ENCODE measurements at places on chromosomes 7 and 10. TPM values are rescaled to one million over a fixed set of nuclear protein-coding genes. Genes with fewer than 3 reads are reported as not detected.

DNA sequence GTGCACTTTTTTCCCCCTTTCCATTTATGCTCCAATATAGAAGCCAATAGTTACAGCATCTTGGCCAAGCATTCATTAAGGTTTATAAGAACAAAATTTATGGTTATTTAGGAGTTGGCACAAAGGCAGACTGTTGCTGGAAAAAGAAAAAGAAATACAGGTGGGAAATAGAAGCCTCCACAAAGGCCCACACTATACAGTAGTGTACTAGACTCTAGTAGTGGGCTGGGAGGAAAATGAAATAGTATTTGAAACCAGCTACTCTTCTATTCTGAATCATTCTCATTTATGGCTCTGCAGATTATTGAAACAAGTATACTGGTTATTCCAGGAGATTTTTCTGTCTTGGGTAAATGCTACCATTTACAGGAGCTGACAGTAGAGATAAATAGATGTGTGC lies 80.9 kb upstream of the CDK6 start:
- H3K4me1 ChIP-seq = peaks cover 3% of the 10 kb centered on the region
- no peak overlapping the region for H3K27ac ChIP-seq
- H3K4me3 ChIP-seq = no peak overlapping the region

DNA sequence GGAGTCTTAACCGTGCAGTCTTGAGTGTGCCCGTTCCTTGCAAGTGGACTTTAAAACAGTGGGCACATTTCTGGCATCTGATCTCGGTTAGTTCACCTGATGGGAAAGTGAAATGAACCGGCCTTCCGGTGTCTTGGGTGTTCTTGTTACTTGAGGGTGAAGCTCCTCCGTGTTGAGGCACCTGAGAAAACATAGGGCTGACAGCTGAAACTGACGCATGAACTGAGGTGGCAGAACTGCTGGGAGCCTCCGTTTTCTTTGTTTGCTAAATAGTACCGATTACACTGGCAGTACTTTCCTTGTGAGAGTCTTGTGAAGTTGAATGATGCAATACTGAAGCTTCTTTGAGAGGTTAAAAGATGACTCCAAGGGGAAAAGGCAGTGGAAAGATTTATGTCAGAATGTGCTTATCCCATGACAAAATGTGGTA lies 62.8 kb upstream of the SAMD8 start:
- H3K4me3 ChIP-seq = no peak overlapping the region
- no peak overlapping the region for H3K27ac ChIP-seq
- no peaks in the 10 kb centered on the region for H3K4me1 ChIP-seq
- no peaks in the 10 kb centered on the region for H3K27me3 ChIP-seq

NPVF gene
- not detected for total RNA-seq

CABCOCO1 gene
- 10.2 TPM for total RNA-seq

CHAT gene
- total RNA-seq = 1.7 TPM

FAM107B gene
- total RNA-seq = 82.8 TPM

DNA sequence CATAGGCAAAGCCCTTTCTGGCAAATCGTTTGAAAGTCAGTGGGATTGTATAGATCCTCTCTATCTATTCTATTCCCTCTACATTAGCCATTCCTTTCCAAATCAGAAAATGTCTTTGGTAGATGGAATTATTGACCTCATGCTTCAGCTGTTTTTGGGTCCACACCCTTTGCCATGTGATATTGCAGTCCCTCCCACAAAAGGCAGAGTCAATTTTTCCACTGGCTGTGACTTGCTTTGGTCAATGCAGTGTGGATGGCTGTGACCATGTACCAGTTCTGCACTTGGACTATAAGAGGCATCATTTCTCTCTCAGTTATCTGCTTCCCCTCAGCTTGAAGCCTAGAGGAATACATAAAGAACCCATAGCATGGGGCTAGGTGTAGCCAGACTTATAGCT lies 332.9 kb downstream of the PTEN start:
- H3K36me3 ChIP-seq = no peaks in the 10 kb centered on the region
- H3K27ac ChIP-seq = no peak overlapping the region
- H3K4me1 ChIP-seq = no peaks in the 10 kb centered on the region
- no peak for DNase-seq
- no peaks in the 10 kb centered on the region for H3K27me3 ChIP-seq
- no peak overlapping the region for H3K4me3 ChIP-seq

GRCh38 chr7:111990643-111991042 lies 215.6 kb downstream of the DOCK4 start:
- H3K36me3 ChIP-seq = no peaks in the 10 kb centered on the region
- H3K4me1 ChIP-seq = no peaks in the 10 kb centered on the region
- H3K27me3 ChIP-seq = no peaks in the 10 kb centered on the region
- DNase-seq = no peak
- no peak overlapping the region for H3K27ac ChIP-seq

GRCh38 chr10:20817646-20818045 lies 79.5 kb downstream of the NEBL start:
- no peaks in the 10 kb centered on the region for H3K4me1 ChIP-seq
- DNase-seq = no peak
- no peak overlapping the region for H3K4me3 ChIP-seq
- H3K27ac ChIP-seq = no peak overlapping the region
- no peaks in the 10 kb centered on the region for H3K27me3 ChIP-seq

DNA sequence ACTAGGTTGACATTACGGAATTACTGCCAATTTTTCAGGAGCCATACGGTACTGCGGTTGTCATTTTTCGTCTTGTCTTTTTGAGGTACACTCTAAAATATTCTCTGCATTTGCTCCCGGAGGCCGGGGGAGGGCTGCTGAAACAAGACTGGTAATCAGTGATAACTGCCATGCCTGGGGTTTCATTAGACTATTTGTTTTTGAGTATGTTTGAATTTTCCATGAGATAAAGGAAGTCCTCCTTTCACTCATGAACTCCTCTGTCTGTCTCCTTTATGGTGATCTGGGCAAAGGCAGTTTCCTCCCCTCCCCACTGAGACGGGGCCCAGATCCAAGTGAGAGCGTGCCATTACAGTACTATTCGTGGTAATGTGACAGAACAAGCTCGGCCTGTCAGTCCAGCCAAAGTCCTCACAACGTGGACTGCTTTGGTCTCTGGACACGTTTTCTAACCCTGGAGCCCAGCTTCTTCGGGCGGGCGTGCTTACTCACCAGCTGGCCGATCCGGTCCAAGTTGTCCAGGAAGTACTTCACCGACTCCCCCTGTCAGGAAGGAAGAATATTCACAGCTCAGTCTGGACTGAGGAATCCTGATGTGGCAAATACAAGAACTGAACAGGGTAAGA lies 45.1 kb downstream of the AMZ1 start:
- peaks cover 39% of the 10 kb centered on the region for H3K4me1 ChIP-seq
- no peak overlapping the region for H3K4me3 ChIP-seq
- no peaks in the 10 kb centered on the region for H3K27me3 ChIP-seq

ZNF804B gene
- 0.39 TPM for total RNA-seq

DNA sequence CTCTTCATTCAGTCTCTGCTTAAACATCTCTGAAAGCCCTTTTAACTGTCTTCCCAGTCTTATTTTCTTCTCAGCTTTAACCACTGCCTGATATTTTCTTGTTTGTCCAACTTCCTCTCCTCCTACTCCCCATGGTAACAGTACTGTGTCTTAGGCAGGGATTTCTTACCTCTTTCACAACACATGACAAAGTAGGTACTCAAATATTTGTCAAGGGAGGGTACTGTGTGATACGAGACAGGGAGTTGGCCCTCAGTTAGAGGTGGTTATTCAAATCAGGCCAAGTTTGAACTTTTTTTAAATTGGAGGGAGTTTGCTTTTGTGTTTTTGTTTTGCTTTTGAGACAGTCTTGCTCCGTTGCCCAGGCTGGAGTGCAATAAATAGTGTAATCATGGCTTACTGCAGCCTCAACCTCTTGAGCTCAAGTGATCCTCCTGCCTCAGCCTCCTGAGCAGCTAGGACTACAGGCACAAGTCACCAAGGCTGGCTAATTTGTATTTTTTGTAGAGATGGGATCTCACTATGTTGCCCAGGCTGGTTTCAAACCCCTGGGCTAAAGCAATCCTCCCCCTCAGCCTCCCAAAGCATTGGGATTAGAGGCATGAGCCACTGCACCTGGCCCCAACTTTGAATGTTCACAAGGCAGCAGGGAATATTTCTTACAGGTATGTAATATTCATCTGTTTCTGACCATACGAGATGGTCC lies 2.5 kb upstream of the KPNA7 start:
- H3K27ac ChIP-seq = no peak overlapping the region
- no peaks in the 10 kb centered on the region for H3K27me3 ChIP-seq
- H3K4me3 ChIP-seq = no peak overlapping the region

GRCh38 chr10:48501226-48501625 lies 103.6 kb downstream of the ARHGAP22 start:
- H3K4me1 ChIP-seq = peaks cover 8% of the 10 kb centered on the region
- H3K27ac ChIP-seq = no peak overlapping the region
- DNase-seq = no peak
- no peak overlapping the region for H3K4me3 ChIP-seq
- no peaks in the 10 kb centered on the region for H3K36me3 ChIP-seq
- no peaks in the 10 kb centered on the region for H3K27me3 ChIP-seq

- no peak overlapping the region for H3K27ac ChIP-seq
- H3K36me3 ChIP-seq = no peaks in the 10 kb centered on the region
- peaks cover 9% of the 10 kb centered on the region for H3K4me1 ChIP-seq
- no peak for DNase-seq
Observed at GRCh38 chr7:27237735-27238334, 4.8 kb upstream of the EVX1 start.
